ENCODE measurements at places on chromosomes 12 and 14.

DNA sequence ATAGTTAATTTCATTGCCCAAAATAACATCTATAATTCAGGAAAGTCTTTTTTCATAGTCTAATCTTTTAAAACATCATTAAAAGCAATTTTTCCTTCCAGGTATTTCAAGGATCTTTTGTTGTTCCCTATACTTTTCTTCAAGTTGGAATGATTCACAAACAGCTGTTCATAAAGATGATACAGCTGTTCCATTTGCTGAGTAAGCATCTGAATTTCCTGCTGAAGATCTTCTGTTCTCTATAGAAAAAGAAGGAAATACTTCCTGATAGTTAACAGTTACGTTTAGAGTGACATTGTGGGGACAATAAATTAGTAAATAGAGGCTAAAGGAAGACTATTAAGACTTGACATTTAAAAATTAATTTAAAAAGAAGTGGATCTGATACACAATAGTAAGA lies 30.3 kb upstream of the ESR2 start:
- no peak for DNase-seq

DNA sequence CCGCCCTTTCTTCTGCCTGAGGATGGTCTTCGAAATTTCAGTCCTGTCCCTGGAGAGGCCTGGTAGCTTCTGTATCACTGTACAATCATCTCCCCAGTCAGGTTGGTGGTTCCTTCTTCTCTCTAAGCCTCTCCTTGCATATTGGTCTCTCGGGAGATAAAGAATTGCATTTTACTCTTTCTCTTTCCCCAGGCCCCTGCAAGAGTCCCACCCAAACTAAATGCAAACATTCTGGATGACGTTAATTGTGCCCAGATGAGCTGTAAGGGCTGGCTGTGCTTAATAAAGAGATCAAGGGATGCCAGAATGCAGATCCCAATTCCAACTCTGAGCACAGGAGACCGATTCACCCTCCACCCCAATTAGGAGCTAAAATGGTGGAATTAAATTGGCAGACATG lies 835.4 kb upstream of the TMEM132C start:
- no peak for DNase-seq

GRCh38 chr12:116406529-116406928 lies 129.0 kb upstream of the MED13L start:
- no peak for DNase-seq

- no peak for DNase-seq
Observed at GRCh38 chr12:18436170-18436569, 174.9 kb downstream of the PIK3C2G start.

- no peak for DNase-seq
Observed at GRCh38 chr12:15544589-15544988, 222.3 kb downstream of the PTPRO start.

DNA sequence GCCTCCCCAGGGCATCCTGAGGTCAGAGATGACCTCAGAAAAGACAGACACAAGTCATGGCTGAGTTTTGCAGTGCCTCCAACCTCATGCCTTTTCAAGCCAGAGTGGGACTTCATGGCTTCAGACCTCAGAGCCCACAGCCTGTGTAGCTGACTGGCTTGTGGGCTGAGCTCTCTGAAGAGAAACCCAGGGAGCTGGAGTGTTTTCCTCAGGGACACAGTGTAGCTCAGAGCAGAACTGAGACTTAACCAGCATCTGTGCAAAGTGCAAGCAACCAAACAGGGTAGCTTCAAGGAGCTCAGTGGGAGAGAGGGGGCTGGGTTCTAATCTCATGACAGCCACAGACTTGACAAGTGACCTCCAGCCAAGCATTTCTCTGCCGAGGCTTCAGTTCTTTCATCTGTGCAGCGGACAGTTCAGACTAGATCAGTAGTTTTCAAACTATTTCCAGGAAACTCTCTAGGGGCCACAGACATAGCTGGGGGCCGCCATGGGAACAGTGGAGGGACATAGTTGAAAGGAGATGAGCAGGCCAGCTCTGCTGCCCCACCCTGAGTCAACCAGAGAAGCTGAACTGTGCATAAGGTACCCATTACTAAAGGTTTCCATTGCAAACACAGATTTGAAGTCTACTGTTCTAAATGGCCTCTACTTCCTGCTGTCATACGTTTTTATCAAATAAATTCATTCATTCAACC lies 80.0 kb downstream of the LGMN start:
- DNase-seq, result no peak

DNA sequence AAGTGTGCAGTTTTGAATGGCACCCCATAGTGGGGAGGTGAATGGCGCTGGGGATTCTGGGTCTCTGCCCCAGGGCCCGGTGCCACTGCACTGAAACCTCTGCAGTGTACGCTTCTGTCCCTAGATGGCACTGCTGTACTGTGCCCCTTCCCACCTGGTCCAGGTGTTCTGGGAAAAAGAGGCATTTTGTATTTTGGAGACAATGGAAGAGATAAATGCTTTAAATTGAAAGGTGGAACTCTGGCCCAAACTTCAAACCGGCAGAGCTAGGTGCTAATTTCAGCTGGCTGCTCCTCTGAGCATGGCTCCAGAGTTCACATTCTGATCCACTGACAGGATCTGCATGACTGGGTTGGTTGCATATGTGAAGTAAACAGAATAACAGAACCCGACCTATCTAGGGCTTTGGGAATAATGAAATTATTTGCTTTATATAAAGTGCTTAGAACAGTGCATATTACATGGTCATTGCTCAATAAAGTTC lies 52.2 kb downstream of the KRT80 start:
- DNase-seq, result no peak

DNA sequence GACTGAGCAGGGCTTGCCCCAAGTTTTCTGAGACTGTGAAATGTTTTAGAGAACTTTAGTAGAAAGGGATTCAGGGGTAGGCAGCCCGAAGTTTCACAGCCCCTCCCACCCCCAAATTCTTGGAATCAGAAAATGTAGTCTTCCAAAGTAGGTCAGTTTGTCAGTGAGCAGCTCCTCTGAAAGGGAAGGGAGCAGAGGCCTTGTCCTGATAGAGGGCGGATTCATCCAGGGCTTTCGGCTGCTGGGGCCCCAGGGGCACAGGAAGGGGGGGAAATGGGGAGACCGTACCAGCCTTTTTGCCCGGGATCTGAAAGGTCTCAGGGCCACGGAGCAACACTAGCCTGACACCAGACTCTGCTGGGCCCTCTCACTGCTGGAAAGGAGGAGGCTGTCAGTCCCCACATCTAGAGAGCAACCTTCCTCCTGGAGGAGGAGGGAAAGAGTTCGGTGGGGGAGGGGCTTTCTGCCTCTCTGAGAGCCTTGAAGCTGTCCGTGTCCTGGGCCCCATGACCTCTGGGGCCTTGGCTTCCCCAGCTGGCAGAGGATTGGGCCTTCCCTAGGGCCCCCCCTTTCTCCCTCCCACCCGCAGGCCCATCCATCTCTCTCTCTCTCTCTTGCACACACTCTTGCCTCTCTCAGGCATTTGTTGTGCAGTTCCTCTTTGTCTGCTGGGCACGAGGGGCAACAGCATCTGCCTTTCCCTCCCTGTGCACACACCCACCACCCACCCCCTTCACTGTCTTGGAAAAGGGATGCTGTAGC lies at the start of gene IKZF4:
Gene IKZF4, plus strand, starts transcription at position 621 of the 762 bp plus-strand sequence. CDS start 451 bp downstream, outside the sequence.
- DNase-seq, result no peak

DNA sequence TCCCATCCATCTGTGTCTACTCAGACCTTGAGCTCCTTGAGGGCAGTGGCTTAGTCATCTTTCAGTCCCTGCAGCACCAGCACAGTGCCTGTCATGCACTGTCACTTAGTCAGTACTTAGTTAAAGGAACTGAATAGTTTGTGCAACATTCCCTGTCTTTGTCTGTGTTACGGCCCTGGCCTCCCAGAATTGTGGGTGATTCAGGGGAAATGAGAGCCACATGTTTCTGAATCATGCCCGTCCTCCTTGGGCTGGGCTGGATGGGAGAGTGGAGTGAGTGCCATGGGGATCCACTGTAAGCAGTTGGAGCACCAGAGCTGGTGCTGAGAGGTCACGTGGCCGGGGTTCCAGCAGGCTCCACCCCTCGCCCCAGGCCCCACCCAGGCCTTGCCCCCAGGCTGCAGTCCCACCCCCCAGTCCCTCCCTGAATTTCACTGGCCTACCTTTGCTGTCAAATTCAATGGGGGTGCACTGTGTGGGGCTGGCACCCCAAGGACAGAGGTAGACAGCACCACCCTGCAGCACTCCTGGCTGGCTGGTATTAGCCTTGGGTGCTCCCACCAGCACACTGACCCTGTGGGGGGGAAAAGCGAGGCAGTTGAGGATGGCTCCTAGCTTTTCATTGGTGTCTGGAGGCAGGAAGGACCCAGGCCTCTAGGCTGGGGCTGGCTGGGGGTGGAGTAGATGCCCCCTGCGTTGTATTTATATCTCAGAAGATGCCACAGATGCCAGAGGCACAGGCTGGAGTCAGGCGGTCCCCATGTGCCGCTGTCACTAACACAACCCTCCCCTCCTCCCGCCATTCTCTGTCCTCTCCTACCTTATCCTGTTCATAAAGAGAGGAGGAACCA lies 7.5 kb downstream of the ITGA5 start:
- no peak for DNase-seq

- no peak for DNase-seq
Observed at GRCh38 chr12:118290130-118290529, 82.6 kb downstream of the TAOK3 start.

- DNase-seq, result no peak
Observed at GRCh38 chr14:22303589-22304195, 285.3 kb downstream of the DAD1 start.

DNA sequence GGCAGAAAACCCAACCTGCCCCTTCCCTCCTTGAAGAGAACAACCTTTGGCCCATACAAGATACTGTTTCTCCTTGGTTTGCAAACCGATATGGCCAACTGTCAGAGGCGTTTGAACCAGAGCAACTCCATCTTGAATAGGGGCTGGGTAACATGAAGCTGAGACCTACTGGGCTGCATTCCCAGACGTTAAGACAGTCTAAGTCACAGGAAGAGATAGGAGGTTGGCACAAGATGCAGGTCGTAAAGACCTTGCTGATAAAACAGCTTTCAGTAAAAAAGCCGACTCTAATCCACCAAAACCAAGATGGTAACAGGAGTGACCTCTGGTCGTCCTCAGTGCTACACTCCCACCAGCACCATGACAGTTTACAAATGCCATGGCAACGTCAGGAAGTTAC lies 42.7 kb upstream of the TMEM132C start:
- DNase-seq, result no peak

DNA sequence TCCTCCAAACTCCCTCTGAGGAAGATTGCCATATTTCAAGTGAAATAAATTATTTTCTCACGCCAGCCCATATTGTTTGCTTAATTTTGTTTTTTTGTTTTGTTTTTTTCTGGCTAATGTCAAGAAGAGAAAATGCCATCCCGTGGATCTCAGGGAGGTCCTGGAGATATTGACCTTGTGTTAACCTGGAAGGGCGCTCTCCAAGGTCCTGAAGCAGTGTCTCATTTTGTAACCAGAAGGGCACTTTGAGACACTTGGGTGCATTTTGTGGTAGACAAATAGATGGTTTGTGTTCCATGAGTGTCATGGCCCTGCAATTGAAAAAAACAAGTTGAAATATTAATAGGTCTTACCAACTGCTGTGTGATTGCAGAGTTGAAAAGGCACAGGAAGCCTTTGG lies 268.9 kb downstream of the SUDS3 start:
- no peak for DNase-seq

DNA sequence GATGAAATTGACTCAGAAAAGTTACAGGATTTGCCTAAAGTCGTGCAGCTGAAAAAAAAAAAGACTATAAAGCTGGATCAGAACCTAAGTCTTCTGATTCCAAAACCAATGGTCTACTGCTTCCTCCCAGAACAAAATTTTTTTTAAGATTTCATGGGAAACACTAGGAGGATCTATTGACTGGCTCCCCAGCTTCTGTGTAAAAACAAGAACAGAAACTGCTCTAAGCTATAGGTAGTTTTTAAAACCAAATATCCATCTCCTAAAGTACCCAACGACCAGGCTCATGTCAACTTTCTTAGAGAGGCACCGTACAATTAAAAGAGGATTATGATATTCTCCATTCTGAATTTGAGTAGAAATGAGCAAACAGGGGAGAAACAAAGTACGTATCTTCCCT lies 9.4 kb downstream of the FMNL3 start:
- no peak for DNase-seq

DNA sequence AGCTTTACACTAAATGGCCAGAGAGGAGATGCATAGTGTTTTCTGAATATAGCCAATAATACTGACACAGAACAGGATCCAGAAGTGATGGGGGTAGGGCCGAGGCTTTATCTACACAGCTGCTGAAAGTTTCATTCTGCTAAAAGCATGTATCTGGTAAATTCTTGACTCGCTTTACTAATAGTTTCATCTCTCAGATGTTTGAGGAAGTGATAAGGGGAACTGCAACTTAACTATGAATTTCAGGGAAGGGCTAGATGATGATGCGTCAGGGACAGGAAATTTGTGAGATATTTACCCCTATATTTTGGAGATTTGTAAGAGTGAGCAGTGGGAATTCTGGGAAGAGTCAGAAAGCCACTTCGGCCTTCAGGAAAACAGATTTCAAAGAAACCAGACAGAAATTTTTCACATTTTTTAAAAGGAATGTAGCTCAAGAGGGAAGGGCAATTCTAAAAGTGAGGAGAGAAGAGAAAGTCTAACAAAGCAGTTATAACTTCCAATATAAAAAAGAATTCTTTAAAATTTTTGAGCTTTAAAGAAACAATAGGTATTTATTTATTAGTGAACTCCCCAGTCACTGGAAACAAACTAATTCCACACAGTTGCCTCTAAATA lies 243.1 kb downstream of the BCAT1 start:
- no peak for DNase-seq

GRCh38 chr14:101867854-101868253 lies 96.5 kb upstream of the DYNC1H1 start:
- DNase-seq, result no peak

DNA sequence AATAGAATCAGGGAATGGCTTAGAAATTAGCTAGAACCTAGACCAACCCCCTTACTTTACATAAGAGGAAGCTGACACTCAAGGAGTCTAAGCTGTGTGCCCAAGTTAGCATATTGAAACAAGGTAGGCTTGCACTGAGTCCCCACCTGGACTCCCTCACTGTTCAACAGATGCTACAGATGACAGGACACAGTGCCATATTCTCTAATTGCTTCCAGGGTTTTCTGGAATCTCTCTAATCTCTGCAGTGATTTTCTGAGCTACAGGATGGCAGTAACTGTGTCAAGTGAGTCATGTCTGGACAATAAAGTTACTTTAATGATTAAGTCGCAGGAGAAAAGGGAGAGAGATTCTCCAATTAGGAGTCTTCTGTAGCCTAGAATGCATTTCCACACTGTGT lies 35.8 kb downstream of the AKAP6 start:
- DNase-seq, result no peak

GRCh38 chr12:55705782-55706402 lies 1.8 kb downstream of the ITGA7 start:
- DNase-seq, result no peak

- DNase-seq, result no peak
Observed at GRCh38 chr14:74245292-74245691, 6.0 kb downstream of the VSX2 start.

GRCh38 chr12:116863275-116863767 lies 17.9 kb downstream of the HRK start:
- no peak for DNase-seq

- DNase-seq, result no peak
Observed at GRCh38 chr14:51865953-51866747, 5.7 kb downstream of the GNG2 start.

- DNase-seq, result no peak
Observed at GRCh38 chr14:98725191-98725590, 546.8 kb downstream of the BCL11B start.

- DNase-seq, result no peak
Observed at GRCh38 chr12:905261-906031, 44.0 kb downstream of the RAD52 start.
